DMS79 (cell line): ENCODE measurements at places on chromosomes 3 and 15.
A peak's percentile ranks its signal among the peaks of the same experiment; 100 is the strongest.

DNA sequence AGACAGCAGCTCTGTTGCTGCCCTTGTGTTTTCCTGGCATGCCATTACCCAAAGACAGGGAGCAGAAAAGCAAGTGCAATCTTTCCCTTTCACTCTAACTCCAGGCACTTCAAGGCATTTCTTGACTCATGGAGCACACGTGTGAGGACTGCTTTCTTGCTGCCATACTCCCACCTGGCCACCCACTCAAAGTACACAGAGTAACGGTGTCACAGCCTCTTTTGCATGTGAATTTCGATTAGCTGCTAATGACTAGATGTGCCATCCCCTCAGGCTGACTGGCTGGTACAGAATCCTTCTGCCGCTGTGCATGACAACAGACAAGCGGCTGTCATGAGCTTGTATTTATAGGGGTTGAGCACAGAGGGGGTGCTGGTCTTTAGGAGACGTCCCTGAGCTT lies 380.6 kb downstream of the CTNNB1 start:
- DNase-seq: no peak

DNA sequence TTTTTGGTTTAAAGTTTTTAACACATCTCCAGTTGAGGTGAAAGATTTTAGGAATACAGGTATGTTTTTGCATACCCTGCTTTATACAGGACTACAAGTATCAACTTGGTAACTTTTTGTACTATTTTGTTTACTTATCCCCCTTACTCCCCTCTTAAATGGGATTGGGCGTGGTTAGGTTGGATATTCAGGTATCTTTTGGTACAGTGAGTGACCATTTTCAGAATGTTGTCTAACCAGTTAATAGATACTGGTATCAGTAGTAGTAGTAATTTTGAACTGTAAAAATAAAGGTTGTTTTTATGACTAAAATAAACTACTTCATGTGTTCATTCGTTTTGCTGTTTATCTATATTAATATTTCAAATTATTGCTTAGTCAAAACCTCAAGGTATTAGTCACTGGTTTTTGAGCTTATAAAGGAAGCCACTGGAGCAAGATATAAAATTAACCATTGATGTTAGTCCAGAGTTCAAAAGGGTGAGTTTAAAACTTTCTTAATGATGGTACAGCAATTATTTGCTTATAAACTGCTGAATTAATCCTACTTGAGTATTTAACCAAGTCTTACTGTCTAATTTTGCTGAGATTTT lies 3.3 kb downstream of the MME start:
- DNase-seq: no peak

GRCh38 chr15:69478259-69478781 lies 25.7 kb downstream of the RPLP1 start:
- DNase-seq: peak; percentile 39

GRCh38 chr3:155101398-155101797 lies 21.3 kb downstream of the MME start:
- no peak for DNase-seq

- no peak for DNase-seq
Observed at GRCh38 chr3:107578523-107578922, 55.8 kb downstream of the BBX start.

DNA sequence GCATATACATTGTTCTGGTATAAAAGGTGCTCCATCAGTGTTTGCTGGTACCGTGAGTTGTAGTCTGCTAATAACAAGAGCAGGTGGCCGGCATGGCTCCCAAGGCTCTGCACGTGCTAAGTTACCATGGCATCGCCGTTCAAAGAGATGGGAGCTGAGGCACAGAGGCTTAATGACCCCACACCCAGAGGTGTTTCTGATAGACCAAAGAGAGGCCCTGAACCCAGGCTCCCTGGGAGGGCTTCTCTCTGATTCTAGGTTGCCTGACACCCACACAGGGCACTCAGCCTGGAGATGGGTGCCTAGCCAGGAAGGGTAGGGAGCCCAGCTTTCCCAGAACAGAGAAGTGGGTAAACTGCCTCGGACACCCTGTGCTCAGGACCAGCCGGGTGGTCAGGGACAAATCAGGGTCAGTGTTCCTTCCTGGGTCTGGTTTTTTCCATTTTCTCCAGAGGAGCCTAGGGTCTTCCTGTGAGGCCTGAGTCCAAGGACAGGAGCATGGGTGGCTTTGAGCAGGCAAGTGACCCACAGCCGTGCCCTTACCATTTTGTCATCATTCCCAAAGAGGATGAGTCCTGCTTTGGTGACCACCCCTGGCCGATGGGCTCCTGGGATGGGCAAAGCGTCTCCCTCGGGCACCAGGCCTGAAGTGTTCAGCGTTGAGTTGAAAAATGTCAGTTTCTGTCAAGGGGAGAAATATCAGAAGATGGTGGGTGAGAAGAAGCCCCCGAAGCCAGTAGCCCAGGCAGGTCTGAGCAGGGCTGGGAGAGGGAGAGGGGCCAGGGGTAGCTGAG lies 27.3 kb downstream of the ALDH1L1 start:
- DNase-seq: no peak

- no peak for DNase-seq
Observed at GRCh38 chr3:107392549-107393165, 15.4 kb downstream of the CCDC54 start.

GRCh38 chr3:44439499-44440295 lies 37.8 kb downstream of the ZNF445 start:
- DNase-seq: no peak
